ENCODE measurements at places on chromosomes 4 and X.

DNA sequence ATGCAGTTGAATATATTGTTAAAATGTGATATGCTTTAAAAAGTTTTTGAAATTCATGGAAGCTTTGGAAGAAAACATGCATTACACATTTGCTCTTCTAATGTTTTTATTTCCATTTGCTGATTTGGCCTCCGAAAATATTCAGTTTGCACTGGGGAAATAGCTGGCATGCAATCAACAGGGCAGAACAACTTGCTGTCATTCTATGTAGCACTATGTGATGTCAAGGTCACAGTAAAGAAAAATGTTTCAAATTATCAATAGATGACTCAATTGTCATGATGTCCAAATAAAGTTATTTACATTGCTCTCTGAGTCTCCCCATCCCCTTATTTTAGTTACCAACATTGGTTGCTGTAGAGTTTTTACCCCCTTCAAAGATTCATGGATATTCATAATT, 119.2 kb downstream of the TLL1 start:
- no peak for DNase-seq

DNA sequence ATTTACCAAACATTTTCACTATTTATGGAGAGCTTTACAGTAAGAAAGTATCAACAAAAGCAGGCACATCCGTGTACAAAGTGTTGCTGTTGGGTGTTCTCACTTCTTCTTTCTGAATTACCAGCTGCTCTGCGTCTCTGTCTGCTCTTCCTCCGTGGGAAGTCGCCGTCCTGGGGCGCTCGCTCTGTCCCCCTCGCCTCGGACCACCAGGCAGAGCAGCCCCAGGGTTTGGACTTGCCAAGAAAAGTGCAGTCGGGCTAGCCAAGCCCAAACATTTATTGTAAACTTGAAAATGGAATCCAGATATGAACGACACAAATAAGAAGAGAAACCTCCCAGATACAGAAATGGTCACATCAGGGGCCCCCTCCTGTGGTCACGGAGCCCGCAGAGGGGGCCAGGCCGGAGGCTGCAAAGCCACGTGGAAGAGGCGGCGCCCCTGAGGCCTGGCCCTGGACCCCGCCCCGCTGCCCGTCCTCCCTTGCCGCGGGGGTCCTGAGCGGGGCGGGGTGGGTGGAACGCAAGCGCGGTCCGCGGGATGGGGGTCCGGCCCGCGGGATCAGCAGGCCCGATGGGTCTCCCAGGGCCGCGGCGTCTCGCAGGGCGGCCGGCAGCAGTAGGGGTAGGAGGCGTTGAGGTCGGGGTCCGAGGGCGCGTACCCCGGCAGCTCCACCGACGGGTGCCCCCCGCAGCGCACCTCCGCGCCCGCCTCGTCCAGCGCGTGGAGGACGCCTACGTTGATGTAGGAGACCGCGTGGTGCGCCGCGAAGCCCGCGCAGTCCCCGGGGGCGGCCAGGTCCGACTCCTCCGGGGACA, 1.5 kb downstream of the TMEM271 start:
- DNase-seq = no peak

DNA sequence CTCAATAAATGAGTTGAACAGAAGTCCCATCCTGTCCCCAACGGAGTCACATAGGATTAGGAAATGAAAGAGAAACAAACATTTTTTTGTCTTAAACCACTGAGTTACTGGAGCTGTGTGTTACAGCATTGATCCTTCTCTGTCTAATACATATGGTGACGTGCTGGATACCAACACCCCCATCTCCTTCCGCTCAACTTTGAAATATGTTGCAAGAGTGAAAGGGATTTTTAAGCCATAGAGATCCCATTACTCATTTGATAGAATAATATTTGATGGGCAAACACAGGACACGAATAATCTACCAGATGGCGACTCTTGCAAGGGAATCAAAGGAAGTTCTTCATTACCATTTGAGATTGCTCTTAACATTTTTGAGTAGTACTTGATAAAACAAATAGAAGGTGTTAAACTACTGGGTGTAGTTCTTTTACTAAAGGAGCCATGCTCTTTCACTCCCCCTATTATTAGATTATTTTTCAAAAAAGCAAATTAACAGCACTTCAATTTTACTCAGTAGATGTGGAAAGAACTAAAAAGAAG, 140.5 kb downstream of the PACRGL start:
- no peak for DNase-seq

GRCh38 chr4:153335665-153336064, 8.8 kb upstream of the MND1 start:
- DNase-seq = no peak

- no peak for DNase-seq
Measured at GRCh38 chr4:182203872-182204411, 39.3 kb upstream of the TENM3 start.

DNA sequence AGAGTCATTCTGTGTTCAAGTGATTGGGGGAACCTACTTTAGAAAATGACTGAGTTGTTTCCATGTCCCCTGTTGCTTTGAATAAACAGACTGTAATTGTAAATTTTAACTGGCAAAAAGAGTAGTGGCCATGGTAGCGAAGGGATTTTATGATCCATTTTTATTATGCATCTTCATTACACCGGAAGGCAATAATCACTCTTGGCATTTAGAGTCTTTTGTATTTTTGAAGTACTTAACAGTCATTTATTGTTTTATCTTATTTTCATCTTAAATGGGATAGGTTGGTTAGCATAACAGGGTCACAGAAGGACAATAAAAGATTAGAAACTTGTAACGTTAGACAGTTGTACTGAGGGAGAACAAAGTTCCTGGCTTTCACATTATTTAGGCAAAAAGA, 11.0 kb upstream of the OTC start:
- DNase-seq = no peak

DNA sequence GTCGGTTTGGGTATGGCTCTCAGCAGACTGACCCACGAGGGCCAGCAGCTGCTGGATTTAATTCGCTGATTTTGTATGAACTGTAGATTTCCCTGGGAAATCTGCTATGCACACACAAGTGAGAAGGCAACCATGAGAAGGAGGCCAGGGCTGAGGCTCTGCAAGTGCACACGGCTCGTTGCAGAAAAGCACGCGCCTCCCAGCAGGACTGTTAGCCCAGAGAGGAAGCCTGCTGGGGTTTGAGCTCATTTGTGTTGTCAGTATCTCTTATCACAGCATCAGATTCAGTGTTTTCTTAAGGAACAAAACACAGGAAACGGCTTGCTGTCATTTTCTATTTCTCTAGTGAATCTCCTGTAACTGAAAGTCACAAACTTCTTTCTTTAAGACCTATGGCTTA, 296.2 kb upstream of the FAT1 start:
- DNase-seq = no peak

GRCh38 chr4:46131498-46132057, 7.7 kb upstream of the GABRG1 start:
- DNase-seq = no peak

DNA sequence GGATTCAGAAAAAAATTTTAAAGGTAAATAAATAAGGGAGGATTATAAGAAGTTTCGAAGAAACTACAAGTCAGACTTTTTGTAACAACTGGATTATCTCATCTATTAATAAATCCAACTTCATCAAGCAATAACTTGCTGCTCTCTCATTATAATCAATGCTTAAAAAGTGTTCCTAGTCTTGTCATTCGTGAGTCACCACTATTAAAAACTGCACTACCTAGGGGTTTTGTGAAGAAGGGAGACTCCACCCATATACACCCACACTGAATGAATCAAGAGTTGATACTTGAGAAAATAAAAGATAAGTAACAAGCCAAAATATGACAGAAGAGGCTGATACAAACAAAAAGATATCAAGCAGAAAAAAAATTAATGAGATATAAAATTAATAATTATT, 360.5 kb downstream of the ZNF674 start:
- no peak for DNase-seq

DNA sequence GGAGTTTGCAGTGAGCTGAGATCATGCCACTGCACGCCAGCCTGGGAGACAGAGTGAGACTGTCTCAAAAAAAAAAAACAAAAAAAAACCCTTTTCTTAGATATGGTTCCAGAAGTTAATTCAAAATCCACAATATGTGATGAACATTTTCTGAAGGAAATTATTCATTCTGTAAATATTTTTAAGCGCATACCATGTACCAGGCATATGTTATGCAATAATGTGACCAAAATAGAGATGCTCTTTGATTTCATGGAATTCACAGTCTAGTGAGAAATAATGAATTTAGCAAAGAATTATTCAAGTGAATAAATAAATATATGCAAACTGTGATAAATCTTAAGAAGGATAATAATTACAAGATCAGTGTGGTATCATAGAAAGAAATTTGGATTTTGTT, 174.7 kb downstream of the GC start:
- no peak for DNase-seq

GRCh38 chrX:153469811-153470410, 465 bp downstream of the HAUS7 start:
- DNase-seq = no peak

- DNase-seq = no peak
Measured at GRCh38 chr4:139367421-139368090, 65.3 kb upstream of the NDUFC1 start.

GRCh38 chr4:89056953-89057398, at the start of gene FAM13A:
Gene FAM13A, minus strand, starts transcription at chr4:89057185. Its CDS starts 221 bp downstream, at chr4:89056964.
- peak; percentile 44 for DNase-seq

- no peak for DNase-seq
Measured at GRCh38 chr4:20019310-20020015, 232.2 kb upstream of the SLIT2 start.

DNA sequence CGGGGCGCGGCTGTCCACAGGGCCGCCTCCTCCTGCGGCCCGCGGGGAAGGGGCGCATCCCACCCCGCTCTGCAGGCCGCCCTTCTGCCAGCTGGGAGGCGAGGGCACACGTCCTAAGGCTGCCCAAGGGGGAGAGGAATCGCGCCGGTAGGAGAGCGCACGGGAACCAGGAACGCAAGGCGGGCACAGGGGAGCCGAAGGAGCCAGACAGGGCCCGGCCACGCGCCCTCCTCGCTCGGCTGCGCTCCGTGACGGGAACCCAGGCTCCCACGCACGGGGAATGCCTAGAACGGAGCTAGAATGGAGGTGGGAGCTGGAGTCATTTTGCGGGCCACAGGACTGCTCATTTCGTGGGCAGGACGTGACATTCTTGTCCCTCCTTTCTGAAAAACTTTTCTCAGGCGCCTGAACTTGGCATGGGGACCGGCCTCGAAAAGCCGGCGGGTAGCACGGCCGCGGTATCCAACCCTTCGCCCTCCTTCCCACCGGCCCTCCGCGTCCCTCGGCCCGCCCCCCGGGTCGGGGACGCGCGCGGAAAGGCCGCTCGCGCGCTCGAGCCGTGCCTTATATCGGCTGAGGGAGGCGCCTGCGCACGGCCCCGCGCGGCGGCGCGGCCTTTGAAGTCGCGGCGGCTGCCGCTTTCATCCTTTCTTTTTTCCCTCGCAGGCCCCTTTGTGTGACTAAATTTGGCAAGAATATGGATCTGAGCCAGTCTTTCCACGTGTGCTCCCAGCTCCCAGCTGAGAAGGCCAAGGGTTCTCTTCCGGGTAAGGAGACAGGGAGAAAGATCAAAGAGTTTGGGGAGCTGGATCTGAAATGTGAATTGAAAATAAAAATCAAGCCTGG, 4.2 kb upstream of the LEF1 start:
- peak; percentile 45 for DNase-seq

GRCh38 chrX:15336023-15336413, 695 bp upstream of the PIGA start:
- no peak for DNase-seq

GRCh38 chrX:36581030-36581429, 427.1 kb upstream of the FAM47C start:
- no peak for DNase-seq
